ENCODE measurements at places on chromosomes 2 and 18.

DNA sequence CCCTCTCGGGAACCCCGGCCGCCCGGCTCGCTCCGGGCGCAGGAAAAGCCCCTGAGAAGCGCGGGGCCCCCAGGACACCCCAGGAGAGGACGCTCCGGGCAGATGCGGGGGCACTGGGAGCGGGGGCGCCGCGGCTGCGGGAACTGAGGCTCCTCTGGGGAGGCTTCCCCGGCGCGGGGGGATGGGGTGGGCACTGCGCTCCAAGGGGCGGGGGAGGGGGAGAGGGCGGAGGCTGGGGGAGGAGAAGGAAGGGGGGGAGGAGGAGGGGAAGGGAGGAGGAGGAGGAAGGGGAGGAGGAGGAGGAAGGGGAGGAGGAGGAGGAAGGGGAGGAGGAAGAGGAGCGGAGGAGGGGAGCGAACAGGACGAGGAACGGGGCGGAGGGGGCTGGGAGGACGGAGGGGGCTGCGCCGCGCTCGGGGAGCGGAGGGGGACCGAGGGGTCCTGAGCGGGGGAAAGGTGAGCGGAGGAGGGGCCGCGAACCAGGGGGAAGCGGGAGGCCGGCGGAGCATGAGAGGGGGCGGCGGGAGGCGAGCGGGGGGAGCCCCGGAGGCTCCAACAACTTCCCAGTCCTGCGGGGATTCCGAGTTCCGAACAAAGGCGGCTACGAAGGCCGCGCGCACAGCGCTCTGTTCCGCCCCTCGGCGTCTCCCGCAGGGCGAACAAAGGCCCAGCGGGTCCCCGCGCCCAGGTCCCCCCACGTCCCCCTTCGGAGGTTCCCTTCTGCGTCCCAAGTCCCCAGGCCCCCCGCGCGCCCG is 742 bp downstream of the PXDN start:
- no peak for DNase-seq

DNA sequence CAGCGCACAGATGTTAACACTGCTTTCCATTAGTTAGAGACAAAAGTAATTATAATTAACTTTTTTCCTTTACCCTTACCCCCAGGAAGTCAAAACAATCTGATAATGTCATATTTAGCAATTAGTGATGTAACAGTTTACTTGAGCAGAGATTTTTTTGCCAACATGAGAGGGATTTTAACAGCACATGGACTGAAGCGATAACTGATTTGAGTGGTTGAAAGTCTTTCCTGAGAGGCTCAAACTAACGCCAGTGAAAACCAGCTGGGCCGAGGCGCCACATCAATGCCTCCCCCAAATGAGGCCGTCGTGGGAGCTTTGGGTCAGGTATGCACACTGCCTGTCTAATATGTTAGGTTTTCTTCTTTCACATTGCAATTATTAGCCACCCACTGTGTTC is 469.9 kb upstream of the SMIM21 start:
- DNase-seq: no peak

GRCh38 chr2:225994748-225995405 is 595.4 kb downstream of the NYAP2 start:
- no peak for DNase-seq

- DNase-seq: no peak
Observed at GRCh38 chr2:110642360-110642759, 35.5 kb downstream of the BUB1 start.

DNA sequence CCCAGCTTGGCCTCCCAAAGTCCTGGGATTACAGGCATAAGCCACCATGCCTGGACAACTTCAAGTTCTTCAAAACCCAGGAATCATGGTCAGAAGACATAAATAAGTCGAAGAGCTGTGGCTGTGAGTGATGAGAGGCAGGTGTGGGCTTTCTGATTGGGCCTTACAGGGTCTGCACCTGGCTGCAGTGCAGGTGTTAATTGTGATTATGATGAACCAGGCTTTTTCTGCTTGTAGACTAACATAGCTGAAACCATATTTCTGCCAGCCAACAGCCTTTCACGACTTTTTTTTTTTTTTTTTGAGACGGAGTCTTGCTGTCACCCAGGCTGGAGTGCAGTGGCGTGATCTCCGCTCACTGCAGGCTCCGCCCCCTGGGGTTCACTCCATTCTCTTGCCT is 14.9 kb upstream of the DTNB start:
- no peak for DNase-seq

- no peak for DNase-seq
Observed at GRCh38 chr2:171592036-171592555, 69.8 kb downstream of the CYBRD1 start.

DNA sequence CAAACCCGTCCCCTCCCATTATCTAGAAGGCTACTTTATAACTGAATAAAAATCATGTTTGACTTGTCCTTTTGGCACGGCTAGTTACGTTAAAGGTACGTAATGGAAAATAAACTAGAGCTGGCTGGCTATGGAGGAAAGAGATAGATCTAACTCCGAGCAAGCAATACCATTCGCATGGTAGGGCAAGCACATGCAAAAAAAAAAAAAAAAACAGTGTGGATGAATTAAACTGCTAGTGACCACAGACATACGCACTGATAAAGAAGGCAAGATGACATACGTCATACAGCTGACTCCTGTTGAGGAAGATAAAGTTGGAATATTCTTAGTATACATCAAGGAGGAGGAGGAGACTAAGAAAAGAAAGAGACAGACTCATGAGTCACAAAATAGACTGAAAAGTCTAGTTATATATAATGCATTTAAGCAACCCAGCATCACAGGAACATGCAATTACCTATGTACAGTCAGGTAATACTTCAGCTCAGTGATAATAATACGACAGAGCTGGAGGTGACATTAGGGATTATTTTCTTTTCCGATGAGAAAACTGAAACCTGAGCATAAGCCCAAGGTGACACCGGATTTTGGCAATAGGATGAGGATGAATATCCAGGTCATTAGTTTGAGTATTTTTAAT is 37.9 kb upstream of the NARS1 start:
- no peak for DNase-seq

DNA sequence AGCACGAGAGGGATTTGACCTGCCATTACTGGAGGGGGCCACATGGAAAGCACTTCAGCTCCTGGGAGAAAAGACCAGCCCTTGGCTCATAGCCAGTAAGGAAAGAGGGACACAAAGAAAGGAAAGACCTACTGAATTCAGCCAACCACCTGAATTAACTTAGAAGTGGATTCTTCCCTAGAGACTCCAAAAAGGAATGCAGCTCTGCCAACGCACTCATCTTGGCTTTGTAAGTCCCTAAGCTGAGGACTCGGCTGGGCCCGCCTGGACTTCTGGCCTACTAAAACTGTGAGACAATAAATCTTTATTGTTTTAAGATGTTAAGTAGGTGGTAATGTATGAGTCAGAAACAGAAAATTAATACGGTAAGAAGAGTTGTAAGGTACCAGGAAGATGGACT is 11.5 kb downstream of the ATF2 start:
- no peak for DNase-seq

DNA sequence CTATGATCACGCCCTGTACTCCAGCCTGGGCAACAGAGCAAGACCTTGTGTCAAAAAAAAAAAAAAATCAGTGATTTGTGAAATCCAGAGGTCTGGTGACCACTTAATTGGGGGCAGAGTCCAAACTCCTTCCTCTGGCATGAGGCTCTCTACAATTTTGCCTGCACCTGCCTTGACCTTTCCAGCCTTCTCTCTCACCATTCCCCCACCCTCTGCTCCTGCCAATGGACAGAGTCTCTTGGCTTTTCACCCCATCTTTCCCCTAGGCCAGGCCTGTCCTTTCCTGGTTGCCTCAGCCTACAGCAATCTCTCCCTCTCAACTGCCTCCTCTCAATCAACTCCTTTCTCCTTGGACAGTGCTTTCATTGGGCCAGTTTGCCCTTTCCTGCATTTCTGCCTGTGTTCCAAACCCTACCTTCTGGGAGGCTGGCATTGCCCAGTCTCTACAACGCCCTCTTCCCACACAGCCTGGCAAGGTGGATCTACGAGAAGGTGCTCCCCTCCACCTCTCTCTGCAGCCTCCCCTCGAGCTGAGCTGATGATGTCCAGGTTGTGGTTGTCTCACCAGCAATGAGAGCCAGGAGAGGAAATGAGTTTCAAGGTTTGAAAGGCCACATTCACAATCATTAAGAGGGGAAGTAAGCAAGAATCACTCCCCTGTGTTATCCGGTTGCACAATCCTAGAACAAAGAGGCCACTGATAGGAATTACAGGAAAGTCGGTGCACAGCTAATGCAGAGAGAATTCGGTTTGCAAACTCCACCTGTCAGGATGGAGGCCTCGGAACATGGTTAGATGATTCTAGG is 39.5 kb upstream of the NPAS2 start:
- no peak for DNase-seq

DNA sequence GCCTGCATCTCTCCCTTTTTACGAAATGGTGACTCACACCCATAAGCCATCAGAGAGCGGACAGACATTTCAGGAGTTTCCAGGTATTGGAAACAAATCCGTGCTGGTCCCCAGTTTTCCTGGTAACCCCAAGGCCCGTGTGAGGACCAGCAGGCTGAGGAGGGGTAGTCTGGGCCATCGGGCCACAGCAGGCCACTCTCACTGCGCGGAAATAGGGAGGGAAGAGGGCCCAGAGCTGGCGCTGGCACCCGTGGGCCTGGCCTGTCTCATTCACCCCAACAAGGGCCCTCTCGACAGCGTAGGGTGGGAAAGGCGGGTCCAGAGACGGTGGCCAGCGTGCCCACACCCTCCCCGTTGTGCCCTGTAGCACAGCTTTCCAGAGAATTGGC is 13.7 kb upstream of the FAHD2A start:
- no peak for DNase-seq

DNA sequence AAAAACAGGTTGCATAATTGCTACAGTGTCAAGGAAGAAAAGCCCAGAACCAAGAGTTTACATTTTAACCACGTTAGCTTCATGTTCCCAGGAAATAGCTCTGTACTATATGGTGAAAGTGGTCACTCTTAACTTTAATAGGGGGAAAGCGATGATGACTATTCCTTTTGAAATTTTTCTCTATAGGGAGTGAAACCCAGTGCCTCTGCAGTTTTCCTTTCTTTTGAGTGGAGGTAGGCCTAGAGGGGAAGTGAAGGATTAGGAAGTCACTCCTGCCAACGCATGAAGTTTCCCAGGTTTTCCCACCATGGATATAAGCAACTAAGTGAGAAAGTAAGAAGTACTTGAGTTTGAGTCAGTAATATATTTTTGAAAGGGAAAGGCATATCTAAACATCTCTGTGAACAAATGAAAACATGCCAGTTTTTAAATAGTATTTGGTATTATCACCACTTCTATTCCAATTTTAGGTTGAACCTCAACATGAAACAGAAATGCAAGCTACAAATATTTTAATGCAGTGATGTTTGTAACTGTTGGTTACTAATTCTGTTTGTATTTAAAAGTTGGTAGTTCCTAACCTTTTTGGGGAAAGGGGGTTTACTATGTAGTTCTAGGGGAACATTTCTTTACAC is 91.9 kb downstream of the VRK2 start:
- DNase-seq: no peak

DNA sequence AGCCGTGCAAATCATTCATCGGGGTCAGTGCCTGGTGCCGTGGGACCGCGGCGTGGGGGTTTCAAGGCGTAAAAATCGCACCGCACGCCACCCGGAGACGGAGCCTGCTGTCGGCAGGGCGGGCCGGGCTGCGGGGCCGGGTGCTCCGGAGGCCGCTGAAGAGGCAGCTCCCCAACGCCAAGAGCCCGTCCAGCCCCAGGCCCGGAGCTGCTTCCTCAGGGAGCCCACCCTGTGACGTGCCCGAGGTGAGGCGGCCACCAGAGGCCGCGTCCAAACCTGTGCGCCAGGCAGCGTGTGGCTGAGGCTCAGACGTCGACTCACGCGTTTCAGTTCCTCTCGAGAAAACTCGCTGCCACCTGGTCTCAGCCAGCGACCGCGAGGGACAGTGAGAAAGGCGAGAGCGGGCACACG is 98.1 kb downstream of the NFATC1 start:
- DNase-seq: no peak

DNA sequence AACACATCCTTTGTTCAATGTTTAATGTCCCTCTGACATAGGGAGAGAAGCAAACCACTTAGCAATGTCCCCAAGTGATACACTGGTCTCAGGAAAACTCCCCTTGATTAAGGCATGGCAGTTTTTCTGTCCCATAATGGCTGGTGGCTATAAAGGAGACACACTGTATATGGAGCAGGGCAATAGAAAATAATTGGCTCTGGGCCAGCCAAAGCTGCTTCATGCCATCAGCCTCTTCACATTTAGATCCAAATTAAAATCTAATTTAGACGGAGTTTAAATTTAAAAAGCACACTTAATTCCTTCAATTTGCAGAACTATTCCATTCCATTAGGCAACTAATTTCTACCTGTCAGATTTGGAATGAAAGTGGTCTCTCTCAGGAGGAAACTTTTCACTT is 638.1 kb downstream of the DSC3 start:
- no peak for DNase-seq

DNA sequence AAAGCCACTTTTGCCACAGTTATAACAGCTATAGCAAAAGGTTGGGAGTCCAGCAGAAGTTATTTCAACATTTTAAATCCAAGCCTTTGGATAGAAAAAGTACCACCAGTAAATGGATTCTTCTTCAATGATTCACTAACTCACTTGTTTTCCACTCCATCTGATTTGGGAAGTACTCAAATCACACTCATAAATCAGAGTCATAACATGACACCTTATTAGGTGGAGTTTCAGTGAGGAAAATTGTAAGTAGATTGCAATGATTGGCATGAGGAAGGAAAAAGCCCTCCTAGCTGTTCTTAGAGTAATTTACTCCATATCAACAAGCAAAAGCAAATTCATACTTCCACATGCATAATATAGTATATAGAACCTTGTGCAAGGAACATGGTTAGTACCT is 132.9 kb downstream of the NR4A2 start:
- DNase-seq: no peak

- DNase-seq: no peak
Observed at GRCh38 chr2:216354306-216354705, 18.0 kb downstream of the MARCHF4 start.

DNA sequence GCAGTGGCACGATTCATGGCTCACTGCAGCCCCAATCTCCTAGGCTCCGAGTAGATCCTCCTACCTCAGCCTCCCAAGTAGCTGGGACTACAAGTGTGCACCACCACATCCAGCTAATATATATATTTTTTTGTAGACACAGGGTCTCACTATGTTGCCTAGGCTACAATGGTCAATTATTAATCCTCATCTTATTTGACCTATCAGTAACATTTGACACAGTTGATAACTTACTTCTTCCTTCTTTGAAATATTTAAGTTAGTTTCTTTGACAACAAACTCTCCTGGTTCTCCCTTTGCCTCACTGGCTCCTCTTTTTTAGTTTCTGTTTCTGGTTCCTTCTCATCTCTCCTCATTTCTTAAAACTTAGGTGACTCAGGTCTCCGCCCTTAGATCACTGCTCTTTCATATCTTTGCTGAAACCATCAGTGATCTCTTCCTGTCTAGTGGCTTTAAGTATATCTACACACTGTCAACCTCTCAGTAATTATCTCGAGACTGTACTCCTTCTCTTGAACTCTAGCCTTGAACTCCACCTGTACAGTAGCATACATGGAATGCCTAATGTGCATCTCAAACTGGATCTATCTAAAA is 11.5 kb downstream of the PGAP1 start:
- no peak for DNase-seq

GRCh38 chr18:3060667-3061580 is 48.0 kb upstream of the LPIN2 start:
- no peak for DNase-seq

- no peak for DNase-seq
Observed at GRCh38 chr2:112047537-112048235, 7.4 kb upstream of the TMEM87B start.

GRCh38 chr2:55175254-55176093 is 56.6 kb downstream of the CLHC1 start:
- DNase-seq: no peak

GRCh38 chr18:49566217-49566770 is 4.4 kb downstream of the LIPG start:
- no peak for DNase-seq
